Uterus (tissue), 4 donors: ENCODE measurements at places on chromosomes 2 and 18. TPM values are rescaled to one million over a fixed set of nuclear protein-coding genes. Genes with fewer than 3 reads are reported as not detected.

DNA sequence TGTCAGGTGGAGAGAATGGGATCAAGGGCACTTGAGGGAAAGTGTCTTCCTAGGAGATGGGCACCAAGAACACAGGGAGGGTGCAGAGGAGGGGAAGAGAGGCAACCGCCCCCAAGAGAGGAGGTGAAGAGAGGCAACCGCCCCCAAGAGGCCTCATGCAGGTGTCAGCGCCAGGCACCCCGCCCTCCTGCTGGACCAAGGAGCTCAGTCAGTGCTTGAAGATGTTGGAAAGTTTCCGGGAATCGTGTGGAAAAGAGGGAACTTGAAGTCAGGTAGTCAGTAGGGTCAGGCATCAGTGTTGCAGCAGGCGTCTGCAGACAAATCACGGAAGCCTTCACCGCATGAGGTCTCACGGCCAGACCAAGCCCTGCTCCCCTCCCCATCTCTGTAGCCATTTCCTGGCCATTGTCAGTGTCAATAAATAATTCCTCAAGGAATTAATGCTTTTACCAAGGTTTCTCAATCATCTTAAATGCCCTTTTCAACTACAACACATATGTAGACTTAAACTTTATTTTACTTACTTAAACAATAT is 353.1 kb downstream of the EIPR1 start:
- DNase-seq = no peak

DNA sequence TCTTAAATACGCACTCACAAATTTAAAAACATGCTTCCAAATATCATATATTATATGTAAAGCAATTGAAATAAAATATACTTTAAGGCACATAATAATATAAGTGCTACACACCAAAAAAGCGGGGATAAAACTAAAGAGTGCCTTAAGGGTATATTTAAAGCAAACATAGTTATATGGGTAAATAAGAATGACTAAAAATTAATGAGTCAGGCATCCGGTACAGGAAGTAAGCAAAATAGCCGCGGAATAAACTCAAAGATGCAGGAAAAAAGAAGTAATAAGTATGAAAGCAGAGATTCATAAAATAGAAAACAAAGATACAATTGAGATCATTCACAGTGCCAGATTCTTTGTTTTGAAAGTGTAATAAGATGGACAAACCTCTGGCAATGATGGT is 503.5 kb upstream of the SOX11 start:
- no peak for DNase-seq

DNA sequence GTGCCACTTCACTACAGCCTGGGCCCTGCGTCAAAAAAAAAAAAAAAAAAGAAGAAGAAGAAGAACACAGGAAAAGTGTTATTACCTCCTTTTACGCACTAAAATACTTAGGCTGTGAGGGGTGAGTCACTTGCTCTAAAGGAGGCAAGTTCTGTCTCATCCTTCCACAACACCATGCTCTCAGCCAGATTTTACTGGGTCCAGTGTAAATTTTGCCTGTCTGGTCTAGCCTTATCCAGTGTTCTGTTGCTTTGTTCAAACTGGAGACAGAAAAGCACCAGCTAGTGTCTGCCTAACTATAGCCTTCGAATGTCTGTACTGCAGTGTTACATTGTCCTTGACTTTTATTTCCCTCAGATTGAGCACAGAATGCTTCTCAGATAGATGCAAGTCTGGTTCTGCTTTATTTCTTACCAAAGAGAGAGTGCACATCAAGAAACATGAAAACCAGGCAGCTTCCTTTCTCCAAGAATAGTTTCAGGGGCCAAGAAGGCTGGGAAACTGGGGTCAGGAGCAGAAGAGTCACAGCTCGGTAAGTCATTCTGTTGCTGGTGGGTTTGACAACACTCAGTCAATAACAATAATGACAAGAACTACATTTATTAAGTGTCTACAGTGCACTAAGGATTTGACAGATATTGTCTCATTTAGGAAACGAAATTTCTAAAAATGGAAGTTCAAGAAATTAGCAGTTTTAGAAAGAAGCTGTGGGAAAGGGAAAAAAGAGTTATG is 3.1 kb upstream of the MSGN1 start:
- no peak for DNase-seq

DNA sequence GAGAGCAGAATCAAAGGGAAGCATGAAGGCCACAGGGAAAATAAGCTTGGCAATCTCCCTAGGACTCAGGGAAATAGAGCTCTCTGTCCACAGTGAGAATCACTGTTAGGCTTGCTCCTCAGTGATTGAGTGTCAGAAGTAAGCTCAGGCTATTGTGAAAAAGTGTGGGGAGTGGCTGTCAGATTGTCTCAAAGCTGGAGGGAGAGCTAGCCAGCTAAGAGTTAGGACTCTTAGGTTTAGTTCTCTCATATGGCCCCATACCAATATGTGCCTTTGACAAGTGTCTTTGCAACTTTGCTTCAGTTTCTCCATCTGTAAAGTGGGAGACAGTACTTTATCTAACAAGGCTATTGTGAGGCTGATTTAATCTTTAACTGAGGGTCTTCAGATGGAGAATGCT is 17.2 kb downstream of the EIF4E2 start:
- DNase-seq = no peak

- DNase-seq = no peak
Observed at GRCh38 chr18:62345909-62346308, 20.8 kb downstream of the TNFRSF11A start.

DNA sequence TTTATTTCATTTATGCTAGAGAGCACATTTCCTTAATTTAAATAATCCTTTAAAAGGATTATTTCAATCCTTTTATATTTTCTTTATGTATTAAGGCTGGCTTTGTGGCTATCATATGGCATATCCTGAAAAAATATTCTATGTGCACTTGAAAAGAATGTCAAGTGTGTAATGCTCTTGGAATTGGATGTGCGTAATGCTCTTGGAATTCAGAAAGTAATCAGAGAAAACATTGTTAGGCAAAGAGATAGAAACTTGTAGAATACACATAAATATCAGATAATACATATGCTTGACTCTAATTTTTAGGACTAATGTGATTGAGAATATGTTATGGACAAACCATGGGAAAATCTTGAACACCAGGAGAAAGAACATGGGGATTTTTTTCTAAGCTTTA is 197.5 kb upstream of the COL3A1 start:
- DNase-seq = no peak

Gene GREB1
- total RNA-seq = 27.2 TPM

Gene OTOS
- total RNA-seq = not detected

Gene PLB1
- total RNA-seq = 3.8 TPM

Gene FAM98A
- 42.1 TPM for total RNA-seq

Gene HES6
- total RNA-seq = 10.2 TPM

Gene TBC1D8
- total RNA-seq = 19.4 TPM
